ENCODE measurements at places on chromosomes 2 and 18.

DNA sequence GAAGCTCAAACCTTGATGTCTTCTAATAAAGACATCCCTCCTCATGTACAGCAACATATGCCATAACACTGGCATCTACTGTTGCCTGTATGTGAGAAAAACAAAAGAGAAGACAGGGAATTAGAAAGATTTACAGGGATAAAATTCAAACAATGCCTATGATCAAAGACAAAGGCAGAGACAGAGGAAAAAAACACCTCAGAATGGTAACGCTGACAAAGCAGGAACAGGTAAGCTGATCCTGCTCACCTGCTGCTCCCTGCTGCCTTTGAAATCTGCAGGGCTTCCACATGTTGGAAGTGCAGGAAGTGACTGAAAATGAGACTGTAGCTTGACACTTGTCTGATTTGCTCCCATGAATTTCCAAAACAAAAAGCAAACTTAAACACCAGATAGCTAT is 90.2 kb upstream of the DNAJC10 start:
- no peak for DNase-seq

- peak; percentile 54 for DNase-seq
Observed at GRCh38 chr2:212145121-212145520, 393.5 kb downstream of the ERBB4 start.

DNA sequence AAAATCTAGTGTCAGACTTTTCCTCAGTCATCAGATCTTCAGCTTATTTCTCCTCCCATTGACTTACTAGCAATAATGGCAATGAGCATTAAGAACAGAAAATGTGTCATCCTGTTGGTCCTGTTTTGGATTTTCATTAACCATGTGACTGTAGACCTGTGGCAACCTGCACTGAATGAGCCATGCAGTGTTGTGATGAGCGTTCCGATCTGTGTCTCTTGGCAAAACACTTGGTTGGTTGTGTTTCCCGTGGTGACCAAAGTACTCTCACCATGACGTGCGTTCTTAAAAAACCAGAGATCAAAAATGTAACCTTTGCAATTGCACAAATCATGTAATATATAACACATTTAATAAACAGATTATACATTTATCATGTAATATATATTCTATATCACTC is 138.6 kb downstream of the MAP3K20 start:
- no peak for DNase-seq

- DNase-seq, result peak; percentile 40
Observed at GRCh38 chr18:68083131-68083530, 566.6 kb upstream of the DSEL start.

DNA sequence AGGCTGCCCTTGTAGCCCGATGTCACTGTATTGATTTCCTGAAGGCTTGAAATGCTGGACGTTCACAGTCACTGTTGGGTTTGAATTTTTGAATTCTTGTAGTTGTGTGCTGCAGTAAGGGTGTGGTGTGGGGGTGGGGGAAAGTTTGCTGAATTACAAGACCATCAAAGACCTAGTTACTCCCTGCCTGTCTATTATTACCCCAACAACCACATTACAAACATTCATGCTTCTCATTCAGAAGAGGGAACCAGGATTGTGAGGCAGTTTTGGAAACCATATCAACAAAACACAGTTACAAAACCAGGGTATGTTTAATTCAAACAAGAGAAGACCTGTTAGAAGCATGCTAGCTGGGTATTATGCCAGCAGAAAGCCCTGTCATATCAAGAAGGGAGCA is 85.8 kb downstream of the CLHC1 start:
- DNase-seq, result no peak

DNA sequence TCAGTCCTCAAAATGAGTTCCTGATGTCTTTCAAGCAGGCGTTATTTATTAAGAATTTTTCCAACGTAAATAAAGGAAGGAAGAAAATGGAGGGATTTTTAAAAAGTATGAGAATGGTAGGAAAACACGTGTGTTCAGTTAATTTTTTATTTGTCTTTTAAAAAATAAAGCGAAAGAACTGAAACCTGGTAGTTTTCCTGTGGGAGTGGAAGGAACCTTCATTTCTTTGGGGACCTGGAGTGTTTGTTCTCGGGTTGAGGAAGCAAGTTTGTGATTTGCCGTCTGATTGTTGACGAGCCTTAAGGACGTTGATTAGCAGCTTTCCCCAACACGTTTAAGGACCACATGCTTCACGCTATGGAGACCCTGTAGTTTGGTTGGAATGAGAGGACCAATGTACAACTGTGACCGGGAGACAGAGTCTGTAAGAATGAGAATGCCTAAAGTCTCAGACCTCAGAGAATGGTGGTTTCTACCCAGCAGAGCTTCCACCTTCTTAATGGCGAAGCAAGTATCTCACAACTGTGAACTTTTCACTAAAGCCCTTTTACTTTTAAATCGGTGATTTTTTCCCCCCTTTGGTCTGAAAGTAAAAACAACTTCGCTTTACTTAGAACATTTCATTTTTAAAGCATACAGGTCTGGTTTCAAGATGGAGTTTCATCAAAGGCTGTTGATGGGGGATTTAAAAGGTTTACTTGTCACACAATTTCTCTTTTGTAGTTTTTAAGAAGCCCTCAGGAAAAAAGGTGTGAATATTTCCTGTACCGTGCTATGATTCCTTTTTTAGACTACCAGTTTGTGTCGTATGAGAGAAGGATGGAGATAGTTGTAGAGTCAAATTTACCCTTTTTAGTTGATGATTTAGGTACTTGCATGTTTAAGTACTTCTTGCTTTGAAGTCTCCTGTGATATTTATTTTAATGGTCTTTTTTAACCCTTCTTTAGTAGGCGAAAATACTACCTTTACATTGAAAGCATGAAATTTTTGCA is 1.4 kb downstream of the TTC39C start:
- DNase-seq, result no peak

DNA sequence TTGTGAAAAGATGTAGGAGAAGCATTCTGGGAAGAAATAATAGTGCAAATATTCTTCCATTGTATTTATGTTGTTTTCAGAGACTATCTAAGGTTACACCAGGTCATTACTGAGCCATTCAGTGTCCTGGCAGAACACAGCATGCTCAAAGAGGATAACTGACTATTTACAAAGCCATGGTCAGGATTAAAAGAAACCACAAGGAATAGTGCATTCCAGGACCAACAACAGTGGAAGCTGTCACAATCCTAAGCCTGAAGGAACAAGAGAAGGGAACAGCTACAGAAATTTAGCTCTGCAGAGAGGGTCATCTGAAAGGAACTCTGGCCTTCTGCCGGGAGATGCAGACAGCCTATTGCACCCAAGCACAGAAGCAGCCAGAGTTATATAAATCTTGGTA is 116.7 kb downstream of the DSC3 start:
- no peak for DNase-seq

GRCh38 chr2:211329882-211330281 is 773.5 kb downstream of the CPS1 start:
- no peak for DNase-seq

DNA sequence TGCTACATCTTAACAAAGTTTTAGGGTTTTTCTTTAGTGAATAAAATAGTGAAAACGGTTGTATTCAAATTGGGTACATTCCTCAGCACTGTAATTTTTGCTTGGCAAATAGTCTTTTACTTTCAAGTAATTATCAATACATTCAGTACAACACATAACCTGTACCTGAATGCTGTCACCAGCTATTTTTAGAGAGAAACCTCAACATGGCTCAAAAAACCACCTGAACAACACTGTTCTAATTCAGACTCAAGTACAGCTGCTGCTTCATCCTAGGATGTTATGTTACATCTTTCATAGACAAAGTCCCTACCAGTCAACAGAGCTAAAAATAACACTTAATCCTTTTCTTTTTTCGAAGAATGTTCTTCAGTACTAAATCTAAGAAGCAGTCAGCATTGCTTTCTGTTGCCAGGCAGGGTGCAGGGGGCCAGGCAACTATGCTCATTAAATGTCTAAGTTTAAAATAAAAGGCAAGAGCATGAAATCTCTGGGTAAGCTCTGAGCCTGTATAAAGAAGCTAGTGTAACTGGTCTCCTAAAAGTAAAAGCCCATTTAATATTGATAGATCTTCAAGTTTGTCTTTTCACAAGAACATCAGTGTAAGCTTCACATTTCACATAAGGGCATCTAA is 20.5 kb downstream of the PDIA6 start:
- DNase-seq, result no peak

- no peak for DNase-seq
Observed at GRCh38 chr2:53768242-53768542, 588 bp downstream of the CHAC2 start.

DNA sequence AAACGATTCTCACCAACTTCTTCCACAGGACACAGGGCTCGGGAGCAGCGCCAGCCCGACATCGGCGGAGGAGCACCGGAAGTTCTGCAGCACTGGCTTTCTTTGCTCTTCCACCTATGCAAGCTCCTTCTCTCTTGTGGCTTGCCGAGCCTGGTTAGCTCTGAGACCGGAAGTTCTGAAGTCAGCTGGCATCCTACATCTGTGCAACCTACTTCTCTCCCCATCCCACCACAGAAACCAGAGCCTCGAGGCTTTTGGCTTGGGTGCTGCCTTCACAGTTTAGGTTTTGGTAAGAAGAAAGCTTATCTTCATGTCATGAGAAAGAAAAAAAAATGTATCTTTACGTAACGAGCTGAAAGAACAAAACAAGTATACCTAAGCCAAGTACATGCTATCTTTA is 111.7 kb downstream of the ANKRD44 start:
- no peak for DNase-seq

DNA sequence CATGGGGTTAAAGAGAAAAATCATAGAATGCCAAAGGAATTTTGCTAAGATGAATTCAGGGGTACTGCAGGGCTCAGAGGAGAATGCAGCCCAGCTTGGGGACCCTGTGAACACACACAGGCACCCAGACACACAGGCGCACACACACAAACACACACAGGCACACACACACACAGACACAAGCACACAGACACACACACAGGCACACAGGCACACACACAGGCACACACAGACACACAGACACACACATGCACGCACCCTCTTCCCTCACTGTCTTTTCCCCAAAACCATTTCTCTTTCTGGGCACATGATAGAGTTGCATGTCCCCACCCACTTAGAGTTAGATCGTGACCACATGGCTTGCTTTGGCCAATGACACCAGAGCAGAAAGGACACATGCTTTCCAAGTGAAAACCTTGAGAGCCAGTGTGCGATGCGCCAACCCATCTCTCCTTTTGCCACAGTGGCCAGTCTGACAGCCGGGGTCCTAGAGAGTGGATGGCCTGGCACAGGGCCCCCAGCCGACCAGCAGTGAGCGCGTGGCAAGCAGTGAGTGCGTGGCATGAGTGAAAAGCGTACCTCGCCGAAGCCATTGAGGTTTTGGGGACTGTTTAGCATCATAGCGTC is 163.3 kb downstream of the KLHL29 start:
- no peak for DNase-seq

DNA sequence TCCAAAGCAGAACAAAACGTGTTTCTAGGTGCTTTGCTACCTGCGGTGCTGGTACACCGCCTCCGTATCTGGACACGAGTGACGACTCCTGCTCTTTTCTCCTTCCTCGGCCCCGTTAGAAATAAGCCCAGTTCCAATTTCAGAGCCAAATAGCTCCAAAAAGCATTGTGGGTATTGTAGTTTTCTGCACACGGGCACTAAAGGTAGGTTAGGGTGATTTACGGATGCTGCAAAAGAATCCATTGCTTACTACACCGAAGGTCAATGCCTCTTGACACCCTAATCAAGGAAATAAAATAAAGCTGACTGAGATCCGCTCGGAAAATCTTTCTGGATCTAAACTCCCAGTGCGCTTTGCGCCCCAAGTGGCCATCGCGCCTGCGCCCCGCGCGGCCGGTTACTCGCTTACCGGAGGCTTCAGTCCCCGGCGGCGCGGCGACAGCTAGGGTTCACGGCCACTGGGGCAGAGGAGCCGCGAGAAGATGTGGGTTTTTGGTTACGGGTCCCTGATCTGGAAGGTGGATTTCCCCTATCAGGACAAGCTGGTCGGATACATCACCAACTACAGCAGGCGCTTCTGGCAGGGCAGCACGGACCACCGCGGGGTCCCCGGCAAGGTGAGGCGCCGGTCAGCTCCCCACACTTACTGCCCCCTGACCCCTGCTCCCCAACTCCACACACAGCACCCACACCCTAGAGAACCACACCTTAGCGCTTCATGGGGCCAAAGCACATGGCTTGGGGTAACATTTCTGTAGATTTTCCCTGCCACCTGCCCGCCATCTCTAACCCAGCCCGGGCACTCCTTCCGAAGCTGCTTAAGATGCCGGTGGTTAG is at the start of gene CHAC2:
CHAC2 (plus strand) TSS at position 400 of the 837 bp plus-strand sequence; CDS start at position 483, 83 bp downstream.
- peak; percentile 91 for DNase-seq

- no peak for DNase-seq
Observed at GRCh38 chr2:20415511-20415918, 31.4 kb upstream of the RHOB start.

GRCh38 chr2:61045999-61046398 is 19.7 kb upstream of the SANBR start:
- peak; percentile 9 for DNase-seq

GRCh38 chr2:16931441-16931840 is 265.8 kb upstream of the CYRIA start:
- no peak for DNase-seq

GRCh38 chr2:113700186-113700841 is 56.1 kb downstream of the SLC35F5 start:
- DNase-seq, result no peak

- DNase-seq, result no peak
Observed at GRCh38 chr2:147288131-147288530, 556.7 kb upstream of the ACVR2A start.

DNA sequence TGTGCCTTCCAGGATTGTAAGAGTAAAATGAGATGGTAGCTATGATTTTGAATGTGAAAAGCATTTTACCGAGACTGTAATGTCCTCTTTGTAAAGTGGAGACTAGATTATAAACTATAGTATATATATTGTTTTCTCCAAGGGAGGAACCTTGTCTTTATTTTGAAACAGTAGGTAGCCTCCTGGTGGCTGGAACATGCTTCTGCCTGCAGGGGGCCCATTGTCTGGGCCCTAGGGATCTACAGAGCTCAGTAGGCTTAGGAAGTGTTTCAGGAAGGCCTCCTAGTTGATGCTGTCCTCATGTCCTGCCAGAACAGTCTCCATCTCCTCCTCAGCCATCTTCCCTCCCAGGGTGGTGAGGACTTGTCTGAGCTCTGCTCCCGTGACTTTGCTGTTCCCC is 3.0 kb downstream of the PIKFYVE start:
- DNase-seq, result no peak

DNA sequence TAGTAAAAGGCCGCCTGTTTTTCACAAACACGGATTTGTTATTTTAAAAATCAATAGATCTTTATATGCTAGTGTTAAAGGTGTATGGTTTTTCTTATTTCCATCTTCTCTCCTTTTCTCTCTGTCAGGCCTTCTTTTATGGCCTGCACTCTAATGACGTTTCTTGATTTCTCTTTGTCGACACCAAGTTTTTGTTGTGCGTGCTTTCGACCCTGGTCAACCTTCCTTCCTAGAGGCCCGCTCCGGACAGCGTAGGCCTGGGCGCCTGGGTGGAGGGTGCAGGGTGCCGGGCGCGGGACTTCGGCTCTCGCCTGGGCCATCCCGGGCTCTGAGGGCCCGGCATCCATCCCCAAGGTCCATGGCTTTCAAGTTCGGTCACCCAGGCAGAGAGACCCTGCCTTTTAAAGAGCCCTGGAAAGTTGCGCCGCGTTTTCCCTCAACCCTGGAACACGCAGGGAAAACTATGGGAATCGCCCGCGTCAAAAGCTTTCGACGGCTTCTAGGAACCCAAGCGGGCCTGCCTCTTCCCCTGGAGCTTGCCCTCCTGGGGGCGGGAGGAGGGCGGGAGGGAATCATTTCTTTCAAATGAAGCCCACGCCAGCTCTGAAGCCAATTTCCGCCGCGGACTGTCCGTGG is 4.1 kb upstream of the SATB2 start:
- DNase-seq, result no peak

- peak; percentile 42 for DNase-seq
Observed at GRCh38 chr18:63951302-63951705, 2.2 kb downstream of the HMSD start.

GRCh38 chr2:113039719-113040118 is 12.9 kb downstream of the IL36B start:
- DNase-seq, result no peak

Measured in GM03348 (cell line).